ENCODE measurements at places on chromosomes 7 and 10.

GRCh38 chr10:133341983-133342382 lies 5.2 kb upstream of the PRAP1 start:
- DNase-seq = no peak

DNA sequence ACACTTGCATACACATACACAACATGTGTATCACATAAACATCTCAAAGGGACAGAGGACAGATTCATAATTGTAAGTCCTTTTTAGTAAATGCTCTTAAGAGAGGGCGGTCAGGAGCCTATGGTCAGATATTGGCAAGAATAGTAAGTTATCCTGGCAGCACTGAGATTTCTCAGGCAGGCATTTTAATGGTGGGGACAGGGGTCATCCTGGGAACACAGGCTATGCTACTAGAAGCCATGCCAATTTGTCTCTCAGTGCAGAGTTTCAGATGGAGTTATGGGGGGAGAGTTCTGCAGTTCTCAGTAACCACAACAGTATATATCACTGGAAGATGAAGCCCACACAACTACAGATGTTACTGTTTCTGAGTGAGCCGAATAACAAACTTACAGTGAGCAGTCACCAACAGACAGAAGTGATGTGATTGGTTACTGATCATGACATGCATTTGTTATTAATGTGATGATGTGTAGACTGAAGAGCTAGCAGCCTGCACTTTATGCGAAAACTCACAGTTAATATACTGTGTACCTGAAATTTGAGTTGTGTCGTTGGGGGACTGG lies 16.4 kb downstream of the ZNF487 start:
- DNase-seq = no peak

GRCh38 chr7:73811760-73812168 lies 19.0 kb upstream of the CLDN4 start:
- DNase-seq = peak; percentile 59

GRCh38 chr10:33950206-33950605 lies 615.7 kb upstream of the NRP1 start:
- peak; percentile 56 for DNase-seq

- DNase-seq = no peak
Measured at GRCh38 chr7:101236292-101236835, 1.2 kb downstream of the CLDN15 start.

GRCh38 chr7:127486654-127487053 lies 94.1 kb upstream of the ZNF800 start:
- no peak for DNase-seq

DNA sequence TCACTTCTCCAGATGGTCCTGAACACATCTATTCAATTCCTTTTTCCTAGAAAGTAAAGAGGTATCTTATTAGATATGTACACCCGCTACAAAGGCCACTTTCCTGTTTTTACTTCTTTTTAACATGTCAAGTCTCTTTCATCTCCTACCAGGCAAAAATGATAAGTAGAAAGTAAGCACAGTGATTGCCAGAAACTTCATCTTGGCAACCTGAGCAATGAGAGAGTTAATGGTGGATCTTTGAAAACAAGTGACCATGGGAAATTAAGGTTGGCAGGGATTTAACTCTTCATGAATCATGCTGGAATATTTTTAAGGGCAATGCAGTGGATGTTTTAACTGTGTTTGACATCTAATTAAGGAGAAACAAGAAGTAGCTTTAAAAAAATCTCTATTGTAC lies 2.7 kb downstream of the SEMA3A start:
- DNase-seq = peak; percentile 55

GRCh38 chr7:99155211-99155610 lies 11.3 kb upstream of the SMURF1 start:
- peak; percentile 32 for DNase-seq

DNA sequence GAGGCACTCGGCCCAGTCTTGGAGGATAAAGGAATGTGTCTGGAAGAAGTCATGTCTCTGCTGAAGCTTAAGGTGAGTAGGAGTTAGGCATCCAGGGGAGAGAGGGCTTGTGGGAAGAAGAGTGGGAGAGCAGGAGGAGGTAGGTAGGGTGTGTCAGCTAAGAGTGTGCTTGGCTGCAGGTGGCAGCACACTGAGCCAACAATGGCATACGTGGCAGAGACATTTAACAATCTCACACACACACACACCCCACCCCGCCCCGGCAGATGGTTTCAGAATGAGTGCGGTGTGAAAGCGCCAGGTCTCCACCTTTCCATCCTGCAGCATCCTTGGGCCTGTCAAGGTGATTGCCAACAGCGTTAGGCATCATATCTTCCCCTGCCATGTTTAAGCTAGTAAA lies 11.2 kb upstream of the ARPC1A start:
- no peak for DNase-seq

DNA sequence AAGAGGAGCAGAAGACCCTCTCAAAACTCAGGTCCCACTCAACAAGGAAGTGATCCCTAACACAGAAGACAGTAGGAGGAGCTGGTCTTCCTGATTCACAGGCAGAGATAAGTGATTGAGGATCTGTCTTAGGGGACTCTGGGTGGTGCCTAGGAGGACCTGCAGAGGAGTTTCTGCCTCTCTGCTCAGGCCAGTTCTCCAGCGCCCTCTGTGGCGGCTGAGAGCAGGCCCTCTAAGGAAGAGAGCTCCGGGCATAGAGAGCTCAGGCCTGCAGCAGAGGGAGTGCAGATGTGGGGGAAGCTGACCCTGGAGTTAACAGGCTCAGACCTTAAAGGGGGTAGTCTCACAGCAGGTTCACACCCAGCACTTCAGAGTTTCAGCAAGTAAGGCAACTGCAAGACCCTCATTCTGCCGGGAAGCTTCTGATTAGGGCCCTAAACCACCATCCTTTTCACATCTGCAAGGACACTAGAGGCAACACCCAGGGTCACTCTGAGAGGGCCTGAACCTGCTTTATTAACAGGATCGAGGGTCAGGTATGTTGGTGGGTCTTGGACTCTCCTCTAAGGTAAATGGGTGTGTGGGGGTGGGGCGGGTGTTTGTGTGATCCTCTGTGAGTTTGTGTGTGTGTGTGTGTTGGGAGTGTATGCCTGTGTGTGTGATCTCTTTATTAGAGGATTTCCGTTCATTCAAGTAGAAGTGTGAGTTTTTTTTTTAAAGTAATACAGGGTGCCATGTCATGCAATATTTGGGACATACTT lies 57.6 kb upstream of the TARP start:
- no peak for DNase-seq

Data from endothelial cell of umbilical vein (primary cell).